ENCODE measurements at places on chromosomes 6 and 20.

DNA sequence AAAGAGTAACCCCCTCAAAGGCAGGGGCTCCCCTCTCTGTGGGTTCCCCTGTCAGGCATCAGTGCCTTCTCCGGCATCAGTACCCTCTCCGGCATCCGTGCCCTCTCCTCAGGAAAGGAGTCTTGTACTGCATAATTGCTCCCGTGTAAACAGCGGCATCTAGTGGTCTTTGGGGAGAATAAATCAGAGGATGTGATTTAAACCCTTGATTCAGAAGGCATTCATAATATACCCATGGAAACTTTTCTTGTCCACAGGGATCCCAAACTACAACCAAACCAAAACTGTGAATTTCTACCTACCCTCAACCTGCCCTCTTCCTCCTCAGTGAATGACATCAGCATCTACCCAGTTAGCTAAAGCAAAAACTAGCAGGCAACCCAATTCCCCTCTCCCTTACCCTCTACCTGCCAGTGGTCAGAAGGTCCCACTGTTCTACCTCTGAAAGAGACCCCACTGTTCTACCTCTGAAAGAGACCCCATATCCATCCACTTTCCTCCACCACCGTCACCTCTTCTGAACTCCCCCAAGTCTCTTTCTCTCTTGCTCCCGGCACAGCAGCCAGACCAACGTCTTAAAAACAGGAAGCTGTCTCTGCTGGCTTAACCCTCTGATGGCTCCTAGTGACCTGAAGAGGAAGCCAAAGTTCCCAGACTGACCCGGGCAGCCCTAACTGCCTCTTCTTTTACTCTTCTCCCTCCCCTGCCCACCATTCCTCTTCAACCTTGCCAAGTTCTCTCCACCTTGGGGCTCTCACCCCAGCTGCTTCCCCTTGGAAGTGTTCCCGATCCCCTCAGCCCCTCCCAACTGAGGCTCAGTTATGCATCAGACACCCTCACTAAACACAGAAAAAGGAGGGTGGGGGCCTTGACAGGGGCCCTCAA lies 27.2 kb downstream of the UBE2V1 start:
- DNase-seq, result no peak

DNA sequence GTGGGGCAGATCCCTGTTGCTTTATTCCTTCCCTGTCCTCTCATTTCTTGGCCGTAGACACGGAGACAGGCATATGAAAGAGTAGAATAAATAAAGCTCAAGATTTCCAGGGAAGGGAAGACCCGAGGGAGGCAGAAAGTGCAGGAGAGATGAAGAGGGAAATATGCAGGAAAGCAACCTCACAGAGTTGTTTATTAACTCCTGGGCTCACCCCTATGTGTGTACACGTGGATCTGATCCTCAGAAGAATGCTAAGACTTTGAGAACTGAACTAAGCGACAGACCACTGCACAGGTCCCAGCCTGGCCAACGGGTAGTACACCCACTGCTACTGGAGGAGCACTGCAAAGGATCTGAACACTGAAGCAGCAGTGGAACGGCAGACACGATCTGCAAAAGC lies 156.2 kb downstream of the KIF16B start:
- no peak for DNase-seq

DNA sequence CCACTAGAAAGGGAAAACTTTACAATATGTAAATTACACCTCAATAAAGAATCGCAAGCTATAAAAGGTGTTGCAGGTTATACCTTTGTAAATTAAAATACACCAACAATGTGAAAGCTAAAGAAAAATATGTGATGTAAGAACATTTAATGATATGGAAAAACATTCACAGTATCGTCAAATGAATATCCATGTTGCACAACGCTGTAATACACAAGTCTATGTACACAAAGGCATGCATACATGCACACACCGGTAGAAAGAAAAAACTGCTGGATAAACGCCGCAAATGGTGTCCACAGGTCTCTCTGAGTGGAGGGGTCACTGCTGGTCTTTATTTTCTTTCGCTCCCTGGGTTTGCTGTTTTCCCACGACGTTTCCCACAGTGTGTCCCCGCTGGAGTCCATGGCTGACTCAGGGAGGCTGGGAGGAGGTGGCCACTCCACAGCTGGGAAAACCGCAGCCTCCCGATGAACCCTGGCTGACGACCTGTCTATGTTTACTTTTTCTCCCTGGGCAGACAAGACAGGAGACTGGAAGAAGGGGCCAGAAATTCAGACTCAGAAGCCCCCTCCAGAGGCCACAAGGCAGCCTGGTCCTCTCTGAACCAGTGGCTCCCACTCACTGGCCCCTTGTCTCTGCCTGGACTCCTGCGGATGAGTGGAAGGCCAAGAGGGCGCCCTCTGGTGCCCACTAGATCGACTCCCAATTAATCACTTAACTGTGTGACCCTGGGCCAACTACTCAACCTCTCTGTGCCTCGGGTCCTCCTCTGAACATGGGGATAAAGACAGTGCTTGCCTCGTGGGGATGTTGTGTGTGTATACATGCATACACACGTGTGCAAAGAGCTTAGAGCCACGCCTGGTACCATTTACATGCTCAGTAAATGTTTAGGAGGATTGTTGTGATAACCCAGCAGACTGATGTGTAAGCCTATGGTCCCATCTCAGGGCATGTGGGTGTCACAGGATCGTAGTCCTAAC lies 12.8 kb upstream of the BPI start:
- no peak for DNase-seq

GRCh38 chr20:33676121-33676520 lies 1.9 kb upstream of the NECAB3 start:
- DNase-seq, result no peak

DNA sequence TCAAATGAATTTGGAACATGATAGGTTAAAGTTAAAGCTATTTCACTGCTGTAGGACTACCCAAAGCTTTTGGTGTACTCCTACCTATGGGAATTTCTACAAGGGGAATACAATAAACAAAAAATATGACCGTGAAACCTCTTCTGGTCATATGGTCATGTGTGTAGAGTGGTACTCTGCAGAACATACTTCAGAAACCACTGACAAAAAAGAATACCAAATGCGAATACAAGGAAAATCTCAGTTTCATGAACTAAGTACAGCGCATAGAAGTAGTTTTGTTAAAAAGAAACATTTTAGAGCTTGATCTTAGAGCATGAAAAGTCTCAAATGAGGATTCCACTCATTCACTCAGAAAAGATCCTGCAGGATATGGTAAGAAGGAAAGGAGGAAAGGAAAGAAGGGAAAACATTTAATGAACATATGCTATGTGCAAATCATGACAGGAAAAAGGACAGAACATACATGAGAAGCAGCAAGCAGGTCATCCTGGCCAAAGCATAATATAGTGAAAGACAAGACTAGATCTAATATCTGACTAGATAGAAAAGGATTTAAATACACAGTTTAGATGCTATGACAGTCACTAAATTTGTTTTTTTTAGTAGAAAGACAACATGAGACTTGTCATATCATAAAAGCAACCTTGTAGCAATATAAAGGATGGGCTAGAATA lies 36.5 kb downstream of the SNX14 start:
- DNase-seq, result no peak

- DNase-seq, result no peak
Observed at GRCh38 chr20:44406572-44407137, 51.2 kb downstream of the HNF4A start.

- no peak for DNase-seq
Observed at GRCh38 chr6:127458222-127458621, 967 bp downstream of the KIAA0408 start.

DNA sequence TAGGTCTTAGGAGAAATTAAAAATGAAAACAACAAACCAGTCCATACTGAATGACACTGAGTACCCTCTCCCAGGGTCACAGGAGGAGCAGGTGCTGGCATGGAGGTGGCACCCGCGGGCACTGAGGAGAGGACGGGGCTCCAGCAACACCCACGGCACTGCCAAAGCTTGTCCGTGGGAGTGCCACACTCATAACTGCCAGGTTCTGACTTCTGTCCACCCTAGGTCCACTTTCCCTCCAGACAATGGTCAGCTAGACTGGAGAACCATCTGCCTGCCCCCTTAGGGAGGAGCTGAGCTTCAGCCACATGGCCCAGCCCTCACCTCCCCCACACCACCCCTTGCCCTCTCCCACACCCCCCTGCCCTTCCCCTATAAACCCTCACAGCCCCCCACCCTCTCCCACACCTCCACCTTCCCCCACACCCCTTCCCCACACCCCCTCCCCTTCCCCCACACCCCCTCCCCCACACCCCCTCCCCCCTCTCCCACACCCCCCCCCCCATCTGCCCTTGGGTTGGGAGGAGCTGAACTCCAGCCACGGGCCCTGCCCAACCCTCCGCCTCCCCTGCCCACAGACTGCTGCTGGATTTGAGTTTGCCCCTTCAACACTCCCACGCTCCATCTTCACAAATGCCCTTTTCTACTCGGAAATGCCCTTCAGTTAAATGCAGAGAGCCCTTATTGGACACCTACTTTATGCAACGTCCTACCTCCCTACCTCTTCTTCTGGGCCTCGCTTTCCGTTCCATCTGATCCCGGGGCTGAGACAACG lies 129.6 kb downstream of the TAF4 start:
- DNase-seq, result no peak

DNA sequence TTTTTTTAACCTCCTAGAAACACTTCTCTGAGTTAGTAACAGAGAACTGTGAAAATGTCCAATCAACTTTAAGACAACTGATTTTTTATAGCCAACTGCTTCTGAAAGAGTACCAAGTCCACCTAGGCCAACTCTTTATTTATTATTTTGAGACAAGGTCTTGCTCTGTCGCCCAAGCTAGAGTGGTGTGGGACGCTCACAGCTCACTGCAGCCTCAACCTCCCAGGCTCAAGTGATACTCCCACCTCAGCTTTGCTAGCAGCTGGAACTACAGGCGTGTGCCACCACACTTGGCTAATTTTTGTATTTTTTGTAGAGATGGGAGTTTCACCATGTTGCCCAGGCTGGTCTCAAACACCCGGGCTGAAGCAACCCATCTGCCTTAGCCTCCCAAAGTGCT lies 331.6 kb downstream of the RNGTT start:
- no peak for DNase-seq

DNA sequence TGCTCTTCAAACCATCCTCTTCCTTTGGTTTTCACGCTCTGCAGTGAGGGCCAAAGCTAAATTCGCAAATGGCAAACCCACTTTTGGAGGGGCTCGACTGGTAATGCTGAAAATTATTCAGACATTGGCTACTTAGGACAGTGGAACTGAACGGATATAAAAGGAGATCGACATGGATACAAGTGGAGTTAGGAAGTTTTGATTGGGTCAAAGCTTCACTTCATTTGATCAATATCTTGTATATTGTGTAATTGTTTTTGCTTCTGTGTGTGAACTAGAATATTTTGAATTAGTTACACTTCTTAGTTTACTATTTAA lies 1.2 kb downstream of the FAM8A1 start:
- DNase-seq, result no peak

DNA sequence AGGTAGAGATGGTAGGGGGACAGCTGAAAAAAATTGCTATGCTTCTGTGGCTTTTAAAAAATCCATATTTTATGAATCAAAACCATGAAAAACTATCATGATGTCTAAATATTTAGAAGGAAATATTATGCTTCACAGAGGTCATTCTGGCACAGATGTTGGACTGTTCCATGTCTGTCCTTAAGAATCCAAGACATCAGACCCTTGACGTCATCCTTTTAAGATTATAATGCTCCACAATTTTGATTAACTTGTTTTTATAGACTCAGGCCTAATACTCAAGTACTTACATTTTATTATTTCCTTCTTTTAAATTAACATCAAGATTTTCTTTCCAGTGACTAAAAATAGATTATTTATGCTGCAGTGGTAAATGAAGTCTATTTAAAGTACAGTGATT lies 29.7 kb downstream of the FILIP1 start:
- no peak for DNase-seq

- no peak for DNase-seq
Observed at GRCh38 chr20:33784225-33784624, 26.9 kb upstream of the CHMP4B start.

GRCh38 chr6:108574457-108575141 lies 13.9 kb downstream of the FOXO3 start:
- DNase-seq, result no peak

DNA sequence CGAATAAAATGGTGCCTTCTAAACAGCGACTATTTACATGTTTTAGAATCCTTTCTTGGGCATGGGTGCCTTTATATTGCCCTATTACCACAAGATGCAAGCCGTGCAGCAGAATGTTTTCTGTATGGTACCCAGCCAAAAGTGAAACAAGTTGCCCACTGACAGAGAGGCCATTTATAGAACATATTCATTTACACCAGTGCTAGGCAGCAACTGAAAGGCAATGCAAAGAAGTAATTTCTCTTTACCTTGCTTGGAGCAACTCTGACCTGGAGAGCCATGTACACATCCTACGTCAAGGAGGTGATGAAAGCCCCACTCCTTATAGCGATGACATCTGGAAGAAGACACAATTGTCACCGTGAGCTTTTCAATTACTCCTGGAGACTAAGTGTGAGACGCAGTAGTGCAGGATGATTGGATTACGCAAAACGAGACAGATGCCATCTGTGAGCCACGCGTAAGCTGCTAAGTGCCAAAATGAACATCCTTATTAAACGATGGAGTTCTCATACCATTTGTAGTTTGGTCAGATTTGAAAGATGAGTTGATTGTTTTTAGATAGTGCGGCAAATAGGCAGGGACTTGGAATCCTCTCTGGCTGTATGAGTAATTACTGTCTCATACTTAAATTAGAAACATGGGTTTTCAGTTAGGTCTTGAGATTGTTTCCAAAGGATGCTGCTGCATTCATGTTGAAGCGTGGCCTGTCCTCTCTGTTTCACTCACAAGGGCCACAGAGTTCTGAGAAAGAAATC lies at the start of gene TMEM244:
TSS of gene TMEM244 (minus strand) at position 408 of the 758 bp plus-strand sequence. CDS start at position 281, 127 bp downstream.
- no peak for DNase-seq

GRCh38 chr6:123715006-123715863 lies 78.5 kb upstream of the TRDN start:
- no peak for DNase-seq

GRCh38 chr6:46293641-46294316 lies 123.0 kb upstream of the ENPP5 start:
- DNase-seq, result no peak

DNA sequence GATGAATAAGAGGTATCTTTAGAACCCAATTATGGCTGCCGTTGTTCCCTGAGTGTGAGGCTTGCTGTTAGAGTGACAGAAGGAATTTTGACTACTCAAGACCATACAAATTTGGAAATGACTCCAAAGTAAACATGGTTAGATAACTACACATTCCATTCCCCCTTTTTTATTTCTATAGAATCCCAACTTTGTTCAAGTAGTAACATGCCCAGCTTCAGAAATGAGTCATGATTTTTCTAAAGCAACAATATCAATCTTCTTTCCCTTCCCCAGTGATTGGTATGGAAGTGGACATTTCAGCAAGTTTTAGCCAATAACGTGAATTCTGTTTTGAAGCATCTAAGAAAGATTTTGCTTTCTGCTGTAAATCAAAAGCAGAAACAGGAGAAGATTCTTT lies 37.8 kb downstream of the HCRTR2 start:
- no peak for DNase-seq

GRCh38 chr6:146423452-146423851 lies 120.2 kb upstream of the RAB32 start:
- DNase-seq, result no peak

Data from activated T-helper 1 cell treated with anti-CD3 and anti-CD28 coated beads, Interleukin-2, amount 50 U/mL, for 16 hours (primary cell).